ENCODE measurements at places on chromosomes 2 and 18.

DNA sequence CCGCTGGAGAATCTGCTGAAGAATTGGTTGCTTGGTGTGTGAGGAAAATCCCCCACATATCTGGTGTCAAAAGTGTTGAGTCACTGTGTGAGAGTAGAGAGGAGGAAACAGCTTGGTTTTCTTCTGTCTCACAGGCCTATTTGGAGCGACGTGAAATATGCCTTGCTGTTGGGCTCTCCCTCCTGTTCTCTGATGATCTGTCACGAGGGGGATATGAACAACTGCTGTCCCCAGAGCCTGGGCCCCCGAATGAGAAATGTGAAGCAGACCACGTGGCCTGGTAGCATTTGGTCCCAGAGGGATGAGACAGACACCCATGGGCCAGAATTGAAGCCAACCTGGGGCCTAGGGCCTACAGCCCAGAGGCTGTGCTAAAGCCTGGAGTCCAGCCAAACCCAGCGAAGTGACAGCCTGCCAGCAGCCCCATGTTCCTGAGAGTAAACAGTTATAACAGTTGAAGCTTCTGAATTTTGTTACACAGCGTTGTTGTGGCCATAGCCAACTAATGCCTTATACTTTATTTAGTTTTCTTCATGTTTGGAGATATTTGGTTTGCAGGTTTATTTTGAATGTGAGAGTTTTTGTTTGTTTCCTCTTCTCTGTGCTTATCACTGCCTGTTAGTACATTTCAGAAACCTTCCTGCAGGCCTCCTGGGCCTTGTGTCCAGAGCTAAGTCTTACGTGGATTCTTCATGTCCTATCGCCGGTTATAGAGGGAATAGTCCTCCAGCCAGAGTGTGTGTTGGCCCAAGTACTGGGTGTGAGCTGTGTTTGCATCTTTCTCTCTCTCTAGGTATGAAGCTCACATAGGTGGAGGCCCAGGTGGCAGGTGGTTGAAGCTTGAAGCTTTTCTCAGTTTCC is 18.7 kb upstream of the COLEC12 start:
- no peak for DNase-seq

GRCh38 chr2:119282996-119283511 is 59.4 kb downstream of the STEAP3 start:
- DNase-seq: no peak

GRCh38 chr2:230661072-230661957 is 51.3 kb upstream of the CAB39 start:
- peak; percentile 35 for DNase-seq

GRCh38 chr2:103781313-103781712 is 1019.5 kb downstream of the TMEM182 start:
- DNase-seq: no peak

DNA sequence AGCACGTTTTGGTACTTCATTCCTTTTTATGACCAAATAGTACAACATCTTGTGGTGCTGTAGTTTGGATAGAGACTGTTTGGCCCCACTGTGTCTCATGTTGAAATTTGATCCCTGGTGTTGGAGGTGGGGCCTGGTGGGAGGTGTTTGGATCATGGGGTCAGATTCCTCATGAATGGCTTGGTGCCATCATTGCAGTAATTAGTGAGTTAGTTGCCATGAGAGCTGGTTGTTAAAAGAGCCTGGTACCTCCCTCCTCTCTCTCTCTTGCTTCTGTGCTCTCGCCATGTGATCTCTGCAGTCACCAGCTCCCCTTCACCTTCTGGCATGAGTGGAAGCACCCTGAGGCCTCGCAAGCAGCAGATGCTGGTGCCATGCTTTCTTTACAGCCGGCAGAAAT is 50.9 kb downstream of the NCAPH start:
- no peak for DNase-seq

GRCh38 chr2:171574149-171574795 is 52.0 kb downstream of the CYBRD1 start:
- peak; percentile 58 for DNase-seq

- no peak for DNase-seq
These were observed 686.7 kb downstream of the TMEM182 start for GRCh38 chr2:103448495-103448894.

- no peak for DNase-seq
These were observed 7.5 kb downstream of the RIOK3 start for GRCh38 chr18:23460285-23461273.

DNA sequence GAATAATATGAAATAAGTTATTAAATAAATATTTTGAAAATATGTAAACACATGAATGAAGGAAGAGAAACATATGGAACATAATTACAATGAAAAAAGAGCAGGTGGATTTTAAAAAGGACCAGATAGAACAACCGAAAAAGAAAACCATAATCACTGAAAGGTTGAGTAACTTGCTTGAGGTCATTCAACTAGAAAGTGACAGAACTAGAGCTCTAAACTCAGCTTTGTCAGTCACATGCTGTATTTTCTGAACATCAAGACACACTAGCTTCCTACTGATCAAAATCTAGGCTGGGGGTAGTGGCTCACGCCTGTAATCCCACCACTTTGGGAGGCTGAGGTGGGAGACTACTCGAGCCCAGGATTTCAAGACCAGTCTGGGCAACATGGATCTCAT is 30.0 kb upstream of the ITGAV start:
- no peak for DNase-seq

DNA sequence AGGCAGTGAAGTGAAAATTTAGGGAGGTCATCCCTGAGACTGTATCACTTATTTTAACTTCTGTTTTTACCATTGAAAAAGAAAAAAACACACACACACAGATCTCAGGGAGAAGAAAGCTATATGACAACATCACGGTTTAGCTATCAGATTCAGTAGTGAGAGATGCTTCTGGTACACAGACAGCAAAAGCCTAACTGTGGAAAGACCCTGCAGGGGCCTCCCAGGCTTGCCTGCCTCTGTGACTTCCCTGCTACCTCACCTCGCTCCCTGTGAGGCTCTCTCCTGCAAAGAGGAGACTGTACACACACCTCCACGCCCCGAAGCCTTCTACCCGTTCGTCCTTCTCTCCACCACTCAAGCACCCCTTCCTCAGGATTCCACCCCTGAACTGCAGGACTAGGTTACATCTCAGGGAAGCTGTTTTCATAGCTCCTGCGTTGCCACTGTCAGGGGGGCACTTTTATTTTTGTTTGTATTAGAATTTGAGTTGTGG is 86.3 kb downstream of the EPB41L3 start:
- DNase-seq: no peak

DNA sequence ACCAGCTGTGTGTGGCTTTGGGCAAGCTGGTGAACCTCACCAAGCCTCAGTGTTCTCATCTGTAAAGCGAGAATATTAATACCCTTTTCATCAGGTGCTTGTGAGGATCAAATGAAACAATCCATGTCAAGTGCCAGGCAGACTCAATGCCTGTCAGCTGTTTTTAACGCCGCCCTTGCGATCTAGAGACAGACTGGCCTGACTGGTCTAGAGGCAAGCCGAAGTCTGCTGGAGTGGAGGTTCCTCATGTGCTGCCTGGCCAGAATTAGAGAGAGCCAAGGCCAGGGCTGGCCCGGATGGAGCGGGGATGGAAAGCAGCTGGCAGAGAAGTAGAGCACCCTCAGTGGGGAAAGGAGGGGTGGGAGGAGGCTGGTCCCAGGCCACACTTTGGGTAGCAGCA is 74.5 kb upstream of the B3GNT7 start:
- DNase-seq: no peak

- DNase-seq: no peak
These were observed 259.8 kb upstream of the CXCR4 start for GRCh38 chr2:136377423-136378382.

- no peak for DNase-seq
These were observed 476.7 kb downstream of the EPHA4 start for GRCh38 chr2:221095356-221095755.

GRCh38 chr18:63168287-63168686 is 151.3 kb downstream of the BCL2 start:
- no peak for DNase-seq

DNA sequence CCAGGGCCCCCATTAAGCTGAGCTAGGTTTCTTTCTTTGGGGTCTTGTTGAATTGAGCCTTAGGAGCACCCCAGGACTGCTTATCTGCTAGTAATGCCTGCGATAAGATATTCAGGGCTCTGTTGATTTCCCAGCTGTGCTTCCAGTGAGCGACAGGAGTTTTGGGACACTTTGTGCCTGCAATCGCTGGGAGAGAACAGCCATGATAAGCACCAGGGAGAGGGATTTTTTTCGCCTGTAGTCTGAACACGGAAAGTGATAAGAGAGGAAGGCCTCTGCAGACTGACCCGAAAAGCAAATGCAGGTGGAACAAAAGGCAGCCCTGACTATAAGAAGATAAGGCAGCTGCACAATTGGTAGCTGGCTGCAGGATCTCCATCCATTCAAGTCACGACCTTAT is 244.3 kb downstream of the CNTNAP5 start:
- DNase-seq: no peak

DNA sequence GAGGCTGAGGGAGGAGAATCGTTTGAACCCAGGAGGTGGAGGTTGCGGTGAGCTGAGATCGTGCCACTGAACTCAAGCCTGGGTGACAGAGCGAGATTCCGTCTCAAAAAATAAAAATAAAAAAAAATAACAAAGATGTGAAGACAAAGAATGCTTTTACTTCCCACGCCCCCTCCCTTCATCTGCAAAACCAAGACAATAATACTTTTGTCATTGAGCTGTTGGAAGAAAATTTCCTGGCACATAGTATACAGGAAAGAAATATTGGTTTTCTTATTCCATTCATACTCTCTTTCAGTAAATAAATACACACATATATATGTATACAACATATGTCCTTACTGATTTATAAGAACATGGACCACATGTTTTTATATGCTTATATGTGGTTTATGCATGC is 12.2 kb downstream of the GREB1 start:
- DNase-seq: no peak

- DNase-seq: no peak
These were observed 15.2 kb upstream of the SCYGR1 start for GRCh38 chr2:227402959-227403358.

- DNase-seq: no peak
These were observed 248.8 kb downstream of the XIRP2 start for GRCh38 chr2:167136879-167137596.

DNA sequence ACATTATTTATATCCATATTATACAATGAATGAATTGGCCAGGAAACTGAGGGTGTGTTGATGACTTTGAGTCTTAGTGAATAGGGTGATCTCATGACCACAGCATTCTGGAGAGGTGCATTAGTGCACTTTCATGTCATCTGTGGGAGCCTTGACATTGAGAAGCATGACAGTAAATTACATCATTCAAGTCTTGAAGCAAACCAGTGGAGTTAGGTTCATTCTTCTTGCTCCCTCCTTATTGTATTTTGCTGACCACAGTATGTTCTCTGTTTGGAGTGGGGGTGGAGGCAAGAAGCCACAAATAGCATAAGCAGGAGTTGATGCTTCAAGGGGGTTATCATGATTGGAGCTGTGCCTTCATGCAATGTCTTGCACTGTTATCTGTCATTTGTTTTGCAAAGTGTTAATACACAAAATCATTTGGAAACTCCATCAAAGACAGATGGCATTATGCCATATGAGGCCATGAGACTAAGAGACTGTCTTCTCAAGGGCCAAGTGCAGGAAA is 680.2 kb downstream of the NYAP2 start:
- DNase-seq: no peak

DNA sequence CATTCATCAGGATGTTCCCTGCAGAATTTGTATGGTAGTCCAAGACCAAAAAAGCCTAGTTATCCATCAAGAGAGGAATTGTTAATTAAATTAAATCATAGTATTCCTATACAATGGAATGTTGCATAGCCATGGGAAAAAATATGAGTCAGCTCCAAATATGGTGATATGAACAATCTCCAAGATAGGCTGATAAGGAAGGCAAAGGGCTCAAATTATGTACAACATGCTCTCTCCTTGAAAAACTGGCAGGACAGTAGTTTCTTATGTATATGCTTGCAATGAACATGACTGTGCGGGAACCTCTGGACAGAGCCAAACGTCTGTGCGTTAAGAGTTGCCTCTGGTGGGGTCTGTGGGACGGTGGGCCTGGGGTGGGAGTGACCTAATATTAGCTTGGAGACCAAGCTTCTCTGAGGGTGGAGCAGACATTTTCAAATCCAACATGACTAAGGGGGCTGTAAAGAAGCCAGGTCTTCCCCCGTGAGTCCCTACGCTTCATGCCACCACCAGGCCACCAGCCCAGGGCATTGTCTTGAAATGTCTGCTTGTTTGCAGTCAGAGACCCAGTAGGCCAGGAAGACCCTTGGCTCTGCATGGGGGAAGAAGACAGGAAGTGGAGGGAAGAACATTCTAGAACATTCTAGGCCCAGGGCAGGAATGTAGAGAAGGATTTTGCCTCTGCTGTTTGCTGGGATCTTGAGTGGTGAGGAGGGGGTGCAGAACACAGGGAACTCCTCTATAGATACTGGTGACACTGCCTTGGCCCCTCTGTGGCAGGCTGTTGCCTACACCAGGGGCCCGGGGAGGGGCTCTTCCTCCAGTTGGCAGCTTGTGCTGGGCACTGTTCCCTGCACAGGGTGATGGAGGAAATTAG is 244.0 kb upstream of the HS6ST1 start:
- no peak for DNase-seq

DNA sequence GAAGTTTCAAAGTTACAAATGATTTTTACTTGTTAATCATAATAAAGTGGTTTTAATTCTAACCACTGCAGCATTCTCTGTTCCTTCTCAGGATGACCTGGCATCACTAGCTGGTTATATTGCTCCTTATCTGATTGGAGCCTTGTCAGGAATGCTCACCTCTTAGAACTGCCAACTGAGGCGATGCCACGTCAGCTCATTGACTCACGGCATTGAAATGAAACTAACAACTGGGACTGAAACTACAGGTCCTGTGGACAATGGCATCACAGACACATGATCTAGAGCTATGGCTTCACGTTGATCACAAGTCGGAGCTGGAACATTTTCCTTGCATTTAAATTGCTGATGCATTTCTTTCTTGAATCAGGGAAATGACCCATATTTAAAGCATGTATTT is 54.9 kb upstream of the MAP2 start:
- DNase-seq: no peak

DNA sequence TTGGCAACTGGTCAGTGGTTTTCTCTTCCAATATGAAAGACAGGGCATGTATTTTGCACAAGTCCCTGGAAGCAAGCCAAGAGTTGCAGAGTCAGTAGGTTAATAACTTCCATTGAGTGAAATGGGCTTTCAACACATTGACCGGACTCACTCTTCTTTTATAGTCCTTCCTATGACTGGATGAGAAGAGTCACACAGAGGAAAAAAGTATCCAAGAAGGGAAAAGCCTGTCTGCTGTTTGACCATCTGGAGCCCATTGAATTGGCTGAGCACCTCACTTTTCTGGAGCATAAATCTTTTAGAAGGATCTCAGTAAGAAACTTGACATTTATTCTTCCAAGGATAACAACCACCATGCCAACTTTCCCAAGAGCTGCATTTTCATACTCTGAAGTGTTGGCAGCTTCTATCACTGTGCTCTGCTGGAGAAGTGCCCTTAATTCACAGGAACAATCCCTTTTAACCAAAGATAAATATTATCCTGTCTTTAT is 45.4 kb downstream of the RASGRP3 start:
- no peak for DNase-seq

DNA sequence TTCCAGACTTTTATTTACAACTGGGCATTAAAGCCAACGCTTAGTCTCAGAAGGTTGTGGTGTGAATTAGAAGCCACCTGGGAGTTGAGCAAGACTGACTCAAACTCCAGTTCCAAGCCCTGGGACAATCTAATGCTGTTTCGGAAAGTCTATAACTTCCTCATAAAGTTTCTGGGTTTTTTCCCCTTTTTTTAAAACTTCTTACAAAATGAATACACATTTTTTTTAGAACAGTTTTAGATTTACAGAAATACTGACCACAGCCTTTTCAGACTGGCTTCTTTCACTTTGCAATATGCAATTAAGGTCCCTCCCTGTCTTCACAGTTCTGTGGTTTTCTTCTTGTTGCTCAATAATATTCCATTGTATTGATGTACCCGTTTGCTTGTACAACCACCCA is 115.9 kb upstream of the TWIST2 start:
- DNase-seq: no peak
